ENCODE measurements at places on chromosomes 7 and 10. TPM values are rescaled to one million over a fixed set of nuclear protein-coding genes. Genes with fewer than 3 reads are reported as not detected.

Gene FKBP6
- not detected for total RNA-seq

Gene MSANTD7
- 22.4 TPM for total RNA-seq

Gene CARD11
- not detected for total RNA-seq

Gene MMP21
- not detected for total RNA-seq

Gene ZNF282
- total RNA-seq = 30.6 TPM

Gene OR9A2
- not detected for total RNA-seq

Gene VWC2
- not detected for total RNA-seq

Gene SDK1
- under 0.01 TPM for total RNA-seq

Gene ADCK2
- 25.3 TPM for total RNA-seq

Measured in osteoblast (primary cell).